ENCODE measurements at places on chromosomes 5 and 9.

DNA sequence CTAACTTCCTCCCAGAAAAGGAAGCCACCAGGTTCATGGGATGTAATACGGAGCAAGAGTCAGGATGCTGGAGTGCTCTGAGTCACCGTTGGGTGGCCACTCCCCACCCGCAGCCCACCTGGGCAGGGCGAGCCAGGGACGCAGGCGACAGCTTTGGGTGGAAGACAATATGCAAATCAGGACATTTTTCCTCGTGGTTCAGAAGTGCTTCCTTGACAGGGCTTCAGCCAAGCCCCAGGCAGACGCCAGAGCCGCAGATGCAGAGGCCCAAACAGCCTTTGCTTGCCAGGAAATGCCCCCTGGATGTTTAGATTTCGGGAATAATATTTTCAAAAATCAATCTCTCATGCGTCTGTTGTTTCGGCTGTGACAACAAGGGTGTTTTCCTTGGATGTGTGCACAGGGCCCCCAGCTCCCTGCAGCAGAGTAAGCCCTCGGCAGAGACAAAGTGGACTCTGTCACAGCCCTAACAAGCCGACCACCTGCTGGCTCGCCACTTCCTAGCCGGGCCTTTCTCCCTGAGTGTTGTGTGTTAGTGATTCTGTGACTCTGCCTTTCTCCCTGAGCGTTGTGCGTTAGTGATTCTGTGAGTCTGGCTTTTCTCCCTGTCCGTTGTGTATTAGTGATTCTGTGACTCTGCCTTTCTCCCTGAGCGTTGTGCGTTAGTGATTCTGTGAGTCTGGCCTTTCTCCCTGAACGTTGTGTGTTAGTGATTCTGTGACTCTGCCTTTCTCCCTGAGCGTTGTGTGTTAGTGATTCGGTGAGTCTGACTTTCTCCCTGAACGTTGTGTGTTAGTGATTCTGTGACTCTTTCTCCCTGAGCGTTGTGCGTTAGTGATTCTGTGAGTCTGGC, 11.8 kb upstream of the SLC9A3 start:
- no peak for DNase-seq

DNA sequence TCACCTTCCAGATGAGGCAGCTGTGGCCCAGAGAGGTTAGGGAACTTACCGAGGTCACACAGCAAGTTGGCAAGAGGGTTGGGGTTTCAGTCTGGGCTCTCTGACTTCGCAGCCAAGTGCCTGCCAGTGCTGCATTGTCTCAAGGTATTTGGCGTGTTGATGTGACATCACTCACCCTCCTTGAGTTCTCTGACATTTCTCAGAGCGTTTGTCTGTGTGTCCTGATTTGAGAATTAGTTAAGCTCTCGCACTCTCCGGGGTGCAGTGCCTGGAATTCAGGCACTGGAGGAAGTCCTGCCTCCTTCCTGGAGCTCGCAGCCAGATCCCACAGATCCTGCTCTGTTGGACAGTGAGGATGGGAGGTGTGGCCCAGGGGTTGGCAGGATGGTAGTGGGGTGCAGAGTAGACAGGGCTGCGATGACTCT, 25.7 kb downstream of the WWC1 start:
- DNase-seq: no peak

- DNase-seq: no peak
These were observed 10.3 kb upstream of the ROPN1L start for GRCh38 chr5:10431415-10431814.

- no peak for DNase-seq
These were observed 257.5 kb downstream of the NSG2 start for GRCh38 chr5:174303035-174303434.

GRCh38 chr9:16668734-16669295, 201.7 kb downstream of the BNC2 start:
- no peak for DNase-seq

GRCh38 chr9:79026316-79026715, 545.4 kb upstream of the TLE4 start:
- no peak for DNase-seq

DNA sequence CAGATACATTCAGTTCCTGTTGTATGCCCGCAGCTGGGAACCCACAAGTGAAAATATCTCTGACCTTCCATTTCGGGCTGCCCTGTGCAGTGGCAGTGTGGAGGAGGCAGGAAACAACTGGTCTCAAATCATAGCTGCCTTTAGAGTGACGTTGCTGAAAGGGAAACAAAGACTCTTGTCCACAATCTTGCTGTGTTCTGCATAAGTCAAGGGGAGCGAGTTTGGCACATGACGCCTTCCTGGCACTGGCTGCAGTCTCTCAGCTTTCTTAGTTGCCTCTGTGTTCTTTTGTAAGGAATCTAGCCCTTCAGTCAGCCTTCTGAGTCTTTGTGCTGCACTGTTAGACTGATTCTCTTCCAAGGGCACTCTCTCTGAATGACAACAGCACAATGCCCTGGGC, 24.0 kb downstream of the ADAMTS16 start:
- DNase-seq: no peak

- DNase-seq: no peak
These were observed 58.4 kb upstream of the SH3GL2 start for GRCh38 chr9:17520268-17521064.

GRCh38 chr5:172892713-172893112, 58.7 kb downstream of the ERGIC1 start:
- DNase-seq: no peak

- DNase-seq: no peak
These were observed 127.8 kb downstream of the CCDC192 start for GRCh38 chr5:127830829-127831598.

- DNase-seq: no peak
These were observed 16.4 kb upstream of the PPP1R26 start for GRCh38 chr9:135463140-135463539.

DNA sequence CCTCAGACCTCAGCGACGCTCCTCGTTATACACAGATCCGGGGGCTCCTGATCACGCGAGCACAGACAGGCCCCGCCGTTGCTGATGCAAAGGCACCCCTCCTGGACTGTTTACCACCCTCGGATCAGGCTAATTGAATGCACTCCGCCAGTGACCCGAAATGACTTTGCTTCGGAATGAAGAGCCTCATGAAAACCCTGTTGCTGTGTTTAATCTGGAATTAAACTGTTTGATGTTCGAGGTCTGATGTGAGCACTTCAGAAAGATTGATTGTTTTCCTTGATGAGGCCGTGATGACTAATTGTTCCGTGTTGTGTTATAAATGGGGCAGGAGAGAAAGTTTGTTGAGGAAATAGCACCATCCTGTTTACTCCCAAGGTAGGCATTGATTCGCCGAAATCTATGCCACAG, 190.5 kb upstream of the PPP1R26 start:
- no peak for DNase-seq

DNA sequence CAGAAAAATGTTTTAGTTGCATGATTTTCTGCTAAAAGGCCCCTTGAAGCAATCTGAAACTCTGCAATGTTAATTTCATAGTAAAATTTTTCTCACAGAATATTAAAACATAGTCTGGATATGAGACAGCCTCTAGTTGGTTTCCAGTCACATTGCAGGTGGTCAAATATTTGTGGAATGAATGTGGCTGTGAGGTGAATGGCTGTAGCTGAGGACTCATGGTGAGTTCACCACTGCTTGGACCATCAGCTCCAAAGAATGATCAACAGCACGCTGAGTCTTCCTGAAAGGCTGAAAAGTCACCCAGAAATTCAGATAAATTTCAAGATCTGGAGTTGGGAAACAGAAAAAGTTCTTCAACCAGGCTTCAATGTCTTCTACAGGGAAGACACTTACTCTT, 79.8 kb downstream of the MAT2B start:
- DNase-seq: no peak

GRCh38 chr9:91334053-91334452, 27.7 kb downstream of the AUH start:
- DNase-seq: no peak

GRCh38 chr5:7773178-7773577, 77.8 kb downstream of the CFAP90 start:
- no peak for DNase-seq
